Stimulated activated effector memory CD8-positive, alpha-beta T cell treated with anti-CD3 and anti-CD28 coated beads, Interleukin-12 subunit alpha, Interleukin-12 subunit beta, amount 100 ng/mL, for 72 hours (primary cell): ENCODE measurements at places on chromosomes 13 and 19.

DNA sequence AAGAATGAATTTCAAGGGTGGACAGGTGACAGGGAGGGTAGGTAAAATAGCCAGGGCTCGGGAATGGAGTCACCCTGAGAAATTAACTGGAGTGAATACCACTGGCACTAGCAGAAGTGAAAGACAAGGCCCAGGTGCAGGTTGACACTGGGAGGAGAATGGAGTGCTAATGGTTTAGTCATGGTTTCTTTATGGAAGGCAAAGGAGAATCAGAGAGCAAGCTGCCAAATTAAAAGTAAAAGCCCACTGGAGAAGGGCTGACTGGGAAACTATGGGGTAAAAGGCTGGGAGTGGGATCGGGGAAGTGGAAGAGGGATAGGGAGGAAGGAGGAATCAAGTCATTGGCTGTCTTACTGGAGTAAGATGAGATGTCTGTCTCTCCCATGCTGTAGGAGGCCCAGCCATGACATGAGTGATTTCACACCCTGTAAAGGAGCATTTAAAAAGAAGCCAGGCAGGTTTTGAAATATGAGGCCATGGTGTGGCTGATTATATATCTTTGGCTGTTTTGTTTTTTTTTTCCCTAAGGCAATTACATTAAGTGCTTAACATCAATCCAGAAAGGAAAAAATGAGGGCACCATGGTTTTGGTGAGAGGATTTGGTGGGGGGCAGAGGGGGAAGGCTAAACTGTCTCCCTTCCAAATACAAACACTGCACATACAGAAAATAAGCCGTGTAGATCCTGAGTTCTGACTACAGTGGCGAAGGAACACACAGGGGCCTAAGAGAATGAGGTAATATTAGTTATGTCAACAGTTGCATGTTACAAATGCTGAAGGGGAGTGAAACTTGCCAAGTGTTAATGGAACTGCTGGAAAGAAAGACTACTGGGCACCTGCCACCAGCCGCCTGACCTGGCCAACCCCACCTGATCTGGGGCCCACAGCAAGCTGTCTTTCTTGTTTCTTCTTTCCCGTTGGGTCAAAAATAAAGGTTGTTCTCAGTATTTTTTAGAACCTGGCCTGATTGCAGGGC is 183.5 kb upstream of the TSC22D1 start:
- DNase-seq = no peak

- DNase-seq = no peak
Observed at GRCh38 chr13:29081036-29081435, 260.9 kb downstream of the MTUS2 start.

- no peak for DNase-seq
Observed at GRCh38 chr19:48958006-48958405, 3.3 kb downstream of the BAX start.

DNA sequence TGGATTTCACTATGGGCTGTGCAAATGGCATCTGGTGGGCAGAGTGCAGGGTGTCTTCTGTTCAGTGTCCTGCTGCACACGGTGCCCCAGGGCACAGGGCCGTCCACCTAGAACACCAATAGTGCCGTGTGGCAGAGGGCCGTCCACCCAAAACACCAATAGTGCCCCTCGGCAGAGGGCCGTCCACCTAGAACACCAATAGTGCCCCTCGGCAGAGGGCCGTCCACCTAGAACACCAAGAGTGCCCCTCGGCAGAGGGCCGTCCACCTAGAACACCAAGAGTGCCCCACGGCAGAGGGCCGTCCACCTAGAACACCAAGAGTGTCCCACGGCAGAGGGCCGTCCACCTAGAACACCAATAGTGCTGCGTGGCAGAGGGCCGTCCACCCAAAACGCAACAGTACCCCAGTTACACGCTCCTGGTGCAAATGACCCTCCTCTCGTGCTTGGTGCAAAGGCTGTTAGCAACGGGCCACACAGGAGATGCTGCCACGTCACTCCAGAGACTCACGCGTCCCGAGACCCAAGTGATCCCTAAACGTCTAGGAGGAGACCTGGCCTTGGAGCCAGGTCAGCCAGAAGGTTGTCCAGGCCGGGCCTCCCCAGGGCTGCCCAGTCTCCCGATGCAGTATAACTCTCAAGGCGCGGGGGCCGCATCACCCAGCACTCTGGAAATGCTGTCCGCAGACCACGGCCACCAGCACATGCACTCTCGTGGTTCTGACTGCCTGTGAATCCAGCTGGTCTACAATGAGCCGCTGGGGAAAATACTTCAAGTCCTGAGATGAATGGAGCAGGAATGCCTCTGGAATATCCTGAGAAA is 51.5 kb downstream of the RASA3 start:
- DNase-seq = no peak

DNA sequence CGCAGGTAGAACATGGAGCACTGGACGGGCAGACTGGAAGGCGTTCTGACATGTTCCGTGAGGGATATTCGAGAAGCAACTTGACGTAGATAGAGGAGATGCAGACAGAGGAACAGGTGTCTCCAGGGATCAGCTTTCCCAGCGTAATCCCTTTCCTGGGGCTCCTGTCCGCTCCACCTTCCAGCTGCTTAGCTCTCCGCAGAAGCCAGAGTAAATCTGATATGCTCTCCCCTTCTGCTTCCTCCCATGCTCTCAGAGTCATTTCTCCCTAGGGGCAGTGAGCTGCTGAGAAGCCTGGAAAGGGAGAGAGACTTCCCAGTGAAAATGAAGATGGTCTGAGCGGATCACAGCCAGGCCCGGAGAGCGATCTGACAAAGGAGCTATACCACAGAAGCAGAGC is 23.0 kb upstream of the OLFM4 start:
- DNase-seq = no peak

GRCh38 chr13:110200276-110200870 is 106.6 kb downstream of the COL4A1 start:
- no peak for DNase-seq

DNA sequence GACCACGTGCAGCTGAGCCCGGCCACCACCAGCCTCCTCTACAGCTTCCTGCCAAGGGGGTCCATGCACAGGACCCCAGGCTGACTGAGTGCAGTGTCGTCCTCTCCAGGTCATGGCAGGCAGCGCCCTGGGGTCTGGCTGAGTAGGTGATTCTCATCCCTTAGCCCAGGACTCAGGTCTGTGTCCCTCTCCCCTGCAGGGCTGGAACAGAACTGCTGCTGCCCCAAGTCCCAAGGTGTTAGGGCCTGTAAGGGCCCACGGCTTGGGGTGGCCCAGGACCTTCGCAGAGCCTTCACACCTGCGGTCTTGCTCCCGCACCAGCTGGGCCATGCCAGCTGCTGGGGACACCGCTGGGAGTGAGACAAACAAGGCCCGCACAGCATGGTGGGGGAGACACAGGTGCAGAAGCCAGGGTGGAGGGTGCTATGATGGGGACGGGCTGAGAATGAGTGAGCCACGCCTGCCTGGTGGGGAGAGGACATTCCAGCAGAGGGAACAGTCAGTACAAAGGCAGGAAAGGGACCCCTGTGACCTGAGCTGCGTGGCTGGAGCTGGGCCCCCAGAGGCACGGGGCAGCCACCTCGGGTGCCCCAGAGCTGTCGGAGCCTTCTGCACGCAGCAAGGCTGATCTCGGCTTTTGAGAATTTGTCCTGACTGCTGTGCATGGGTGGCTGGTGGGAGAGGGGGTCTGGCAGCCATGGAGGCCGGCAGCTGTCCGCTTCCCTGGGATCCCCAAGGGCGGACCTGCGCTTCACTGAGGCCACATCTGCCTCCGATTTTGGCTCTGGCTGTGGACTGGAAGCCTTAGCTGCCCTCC is 11.9 kb downstream of the PLEKHF1 start:
- DNase-seq = no peak

DNA sequence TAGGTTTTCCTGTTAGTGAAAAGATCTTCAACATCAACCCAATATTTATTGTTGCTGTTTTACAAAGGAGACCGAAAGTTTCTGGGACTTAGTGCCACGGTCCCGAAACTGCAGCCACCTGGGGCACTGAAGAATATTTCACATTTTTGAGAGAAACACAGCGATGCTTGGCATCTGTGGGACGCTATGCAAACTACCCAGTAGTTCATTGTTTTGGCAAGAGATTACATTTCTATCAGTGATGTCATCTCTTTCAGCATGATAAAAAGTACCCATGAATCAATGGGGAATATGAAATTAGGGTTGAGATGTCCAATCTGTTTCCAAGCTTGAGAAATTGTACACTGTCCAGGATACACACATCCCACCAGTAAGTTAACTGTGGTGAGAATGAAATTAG is 43.9 kb downstream of the TGDS start:
- no peak for DNase-seq

- no peak for DNase-seq
Observed at GRCh38 chr13:39202746-39203145, 164.5 kb downstream of the NHLRC3 start.

DNA sequence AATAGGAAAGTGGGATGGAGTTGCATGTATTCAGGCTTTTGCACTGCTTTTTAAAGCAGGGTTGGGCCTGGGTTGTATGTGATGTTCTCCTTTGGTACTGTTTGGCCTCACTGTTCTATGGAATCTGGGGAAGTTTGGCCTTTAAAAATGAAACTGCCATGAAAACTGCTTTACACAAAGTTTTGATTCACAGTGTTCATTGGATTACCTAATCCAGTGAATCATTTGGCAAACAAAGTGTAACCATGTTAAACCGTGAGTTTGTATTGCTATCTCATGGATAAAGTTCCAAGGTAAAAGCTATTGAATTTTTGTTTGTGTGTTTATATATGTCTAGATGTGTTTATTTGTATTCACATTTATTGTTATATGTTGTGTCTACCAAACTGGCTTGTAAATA is 1658.6 kb downstream of the OLFM4 start:
- no peak for DNase-seq

- DNase-seq = peak; percentile 84
Observed at GRCh38 chr13:30112602-30113435, 194.5 kb downstream of the KATNAL1 start.

- no peak for DNase-seq
Observed at GRCh38 chr13:84303035-84303434, 420.8 kb upstream of the SLITRK1 start.

DNA sequence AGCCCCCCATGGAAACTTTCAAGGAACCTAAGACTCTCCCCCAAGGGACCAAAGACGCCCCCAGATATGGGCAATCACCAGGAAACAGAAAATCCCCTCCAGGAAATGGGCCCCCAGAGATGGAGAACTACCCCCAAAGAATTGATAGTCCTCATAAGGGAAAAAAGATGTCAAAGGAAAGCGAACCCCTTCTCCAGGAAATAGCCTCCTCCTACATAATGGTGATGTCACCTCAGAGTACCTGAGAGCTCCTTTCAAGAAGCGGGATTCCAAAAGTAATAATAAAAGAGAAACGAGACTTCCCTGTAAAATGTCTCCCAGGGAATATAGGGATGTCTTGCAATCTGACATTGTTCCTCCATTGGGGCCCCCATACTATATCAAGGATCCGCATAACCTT is 1.1 kb downstream of the CDKN2D start:
- no peak for DNase-seq

DNA sequence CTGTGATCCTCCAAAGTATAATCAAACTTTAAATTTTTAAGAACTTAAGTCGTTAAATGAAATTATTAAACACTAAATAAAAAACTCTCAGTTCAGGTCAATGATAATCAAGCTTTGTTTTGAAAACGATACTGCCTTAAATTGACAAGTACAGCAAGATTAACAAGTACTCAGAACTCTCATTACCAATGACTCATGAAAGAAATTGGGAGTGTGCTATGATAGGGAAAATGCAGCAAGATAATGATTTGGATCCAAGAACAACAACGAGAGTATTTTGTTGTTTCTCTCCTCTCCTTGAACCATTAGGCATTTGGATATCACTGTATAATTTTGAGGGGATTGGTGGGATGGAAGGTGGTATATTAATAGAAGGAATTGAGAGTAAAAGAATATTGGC is 10.2 kb downstream of the N4BP2L2 start:
- no peak for DNase-seq

DNA sequence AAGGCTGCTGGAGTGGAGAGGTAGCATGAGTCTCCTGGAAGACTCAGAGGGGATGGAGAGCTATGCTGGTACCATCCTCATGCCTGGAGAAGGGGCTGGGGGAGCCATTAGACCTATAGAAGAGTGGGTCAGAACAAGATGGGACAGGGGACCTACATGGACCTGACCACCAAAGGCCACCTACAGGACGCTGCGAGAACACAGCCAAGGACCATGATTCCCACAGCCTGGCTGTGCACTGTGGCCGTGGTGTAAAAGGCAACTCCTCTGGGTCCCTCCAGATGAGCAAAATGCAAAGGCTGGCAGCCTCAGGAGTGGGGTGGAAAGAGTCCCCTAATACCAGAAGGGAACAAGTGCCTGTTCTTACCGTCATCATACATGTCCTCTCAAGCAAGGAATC is 216.2 kb downstream of the SLC7A1 start:
- no peak for DNase-seq
